ENCODE measurements at places on chromosomes 3 and 15.

GRCh38 chr3:80232760-80233159 lies 465.0 kb upstream of the ROBO1 start:
- DNase-seq = no peak

GRCh38 chr15:77578641-77579372 lies 53.9 kb downstream of the LINGO1 start:
- DNase-seq = no peak

DNA sequence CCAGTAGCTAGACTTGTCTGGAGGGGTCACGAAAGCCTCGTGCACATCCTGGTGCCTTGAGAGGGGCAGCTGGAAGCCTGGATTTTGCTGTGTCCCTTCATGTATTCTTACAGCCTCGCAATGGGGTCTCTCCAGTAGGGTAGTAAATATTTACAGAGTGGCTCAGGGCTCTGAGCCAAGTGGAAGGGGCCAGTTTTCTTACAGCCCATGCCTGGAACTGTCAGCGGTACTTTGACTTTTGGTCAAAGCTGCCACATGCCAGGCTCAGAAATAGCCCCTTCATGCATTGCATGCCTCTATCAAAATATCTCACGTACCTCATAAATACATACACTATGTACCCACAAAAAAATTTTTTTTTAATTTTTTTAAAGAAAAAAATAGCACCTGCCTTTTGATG lies 119.2 kb downstream of the OSBPL10 start:
- no peak for DNase-seq

DNA sequence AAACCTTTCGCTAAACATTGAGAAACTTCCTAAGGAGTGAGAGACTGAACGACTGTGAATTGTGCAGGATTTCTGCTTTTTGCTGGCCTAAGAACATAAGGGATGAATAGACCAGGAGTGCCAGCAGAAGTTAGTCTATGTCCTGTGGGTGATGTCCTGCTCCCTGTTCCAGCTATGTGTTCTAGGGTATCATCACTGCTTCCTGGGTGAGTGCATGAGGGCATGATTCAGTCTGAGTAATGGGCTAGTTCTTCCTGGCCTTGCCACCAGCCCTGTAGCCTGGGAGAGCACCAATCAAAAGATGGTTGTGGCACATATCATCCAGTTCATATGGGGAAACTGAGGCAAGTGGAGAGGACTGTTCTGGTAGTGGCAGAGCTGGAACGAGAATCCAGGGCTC lies 153.9 kb upstream of the TPM1 start:
- no peak for DNase-seq

GRCh38 chr3:15055019-15055557 lies 10.0 kb downstream of the MRPS25 start:
- peak; percentile 71 for DNase-seq

DNA sequence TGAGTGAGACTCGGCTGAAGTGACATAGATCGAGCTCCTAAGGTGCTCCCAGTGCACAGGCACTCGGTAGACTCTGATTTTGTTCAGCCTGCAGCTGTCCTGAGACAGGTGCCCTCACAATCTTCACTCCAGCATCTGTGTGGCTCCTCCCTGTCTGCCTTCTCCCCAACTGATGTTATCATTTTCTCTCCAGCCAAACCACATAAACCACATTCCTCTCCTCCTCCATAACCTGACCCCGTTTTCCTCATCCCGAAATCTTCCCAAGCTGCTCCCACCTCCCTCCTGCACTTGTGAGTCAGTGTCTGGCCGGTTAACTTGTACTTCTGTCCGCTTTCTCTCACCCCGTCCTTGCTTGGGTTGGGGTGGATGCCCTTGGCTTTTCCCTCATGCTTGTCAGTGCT lies 93.3 kb upstream of the HACD2 start:
- DNase-seq = no peak

DNA sequence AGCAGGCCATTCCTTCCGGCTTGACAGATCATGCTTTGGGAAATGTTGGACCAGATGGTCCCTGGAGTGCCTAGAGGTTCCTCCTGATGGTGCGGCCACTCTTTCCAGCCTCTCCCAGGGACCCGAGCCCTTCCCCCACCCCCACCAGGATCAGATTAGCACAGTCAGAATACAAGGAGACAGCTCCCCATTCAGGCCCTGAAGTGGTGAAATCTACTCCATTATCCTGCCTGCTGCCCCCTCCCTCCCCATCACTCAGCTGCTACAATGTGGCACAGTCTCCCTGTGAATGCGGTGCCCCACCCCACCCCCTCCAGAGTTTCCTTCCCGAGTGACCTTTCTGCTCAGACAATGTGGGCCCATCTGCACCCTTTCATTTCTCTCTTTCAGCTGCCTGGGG lies 29.4 kb downstream of the RNU5B-1 start:
- no peak for DNase-seq

- DNase-seq = peak; percentile 61
Measured at GRCh38 chr3:109731639-109732473, 394.5 kb upstream of the DPPA4 start.

GRCh38 chr3:52040600-52040999 lies 15.8 kb downstream of the DUSP7 start:
- DNase-seq = no peak

DNA sequence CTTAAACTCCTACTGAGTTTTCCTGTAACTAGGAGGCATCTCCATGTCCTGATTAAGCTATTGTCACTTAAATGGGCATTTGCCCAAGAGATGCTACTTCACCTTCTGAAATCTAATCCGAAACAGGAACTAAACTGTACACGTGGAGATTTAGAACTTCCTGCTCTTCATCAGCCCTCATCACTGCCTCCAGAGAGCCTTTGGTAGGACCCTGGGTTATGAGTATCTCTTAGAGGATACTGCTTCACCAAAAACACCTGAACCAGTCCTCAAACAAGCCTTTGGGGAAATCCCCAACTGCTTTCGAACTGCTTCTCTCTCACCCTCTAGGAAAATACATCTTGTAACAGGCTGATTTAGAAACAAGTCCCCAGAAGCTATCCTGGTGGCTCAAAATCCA lies 320.3 kb downstream of the GAP43 start:
- DNase-seq = no peak

GRCh38 chr3:122313281-122313680 lies 11.8 kb upstream of the CSTA start:
- DNase-seq = no peak

- no peak for DNase-seq
Measured at GRCh38 chr3:133983576-133984560, 45.9 kb downstream of the SLCO2A1 start.

- DNase-seq = no peak
Measured at GRCh38 chr3:178868681-178869080, 202.9 kb downstream of the ZMAT3 start.

GRCh38 chr3:52494886-52495495 lies at the start of gene STAB1:
TSS of gene STAB1 (plus strand) at chr3:52495338. CDS start at chr3:52495414, 76 bp downstream.
- DNase-seq = no peak

- peak; percentile 90 for DNase-seq
Measured at GRCh38 chr3:105836533-105836932, 32.3 kb downstream of the CBLB start.
